ENCODE measurements at places on chromosomes 12 and 14. TPM values are rescaled to one million over a fixed set of nuclear protein-coding genes. Genes with fewer than 3 reads are reported as not detected.

ASIC1 gene
- 6.7 TPM for total RNA-seq

OR4E2 gene
- not detected for total RNA-seq

KLRF1 gene
- not detected for total RNA-seq

CRACR2A gene
- 31.3 TPM for total RNA-seq

RIPK3 gene
- total RNA-seq, result 20.7 TPM

CD4 gene
- 0.25 TPM for total RNA-seq

KLHDC1 gene
- not detected for total RNA-seq

MYO1H gene
- total RNA-seq, result not detected

AMDHD1 gene
- total RNA-seq, result 0.36 TPM

RDH16 gene
- total RNA-seq, result not detected

RBP5 gene
- total RNA-seq, result not detected

All from HT-29 (cell line).